ENCODE measurements at places on chromosomes 11 and 22.

DNA sequence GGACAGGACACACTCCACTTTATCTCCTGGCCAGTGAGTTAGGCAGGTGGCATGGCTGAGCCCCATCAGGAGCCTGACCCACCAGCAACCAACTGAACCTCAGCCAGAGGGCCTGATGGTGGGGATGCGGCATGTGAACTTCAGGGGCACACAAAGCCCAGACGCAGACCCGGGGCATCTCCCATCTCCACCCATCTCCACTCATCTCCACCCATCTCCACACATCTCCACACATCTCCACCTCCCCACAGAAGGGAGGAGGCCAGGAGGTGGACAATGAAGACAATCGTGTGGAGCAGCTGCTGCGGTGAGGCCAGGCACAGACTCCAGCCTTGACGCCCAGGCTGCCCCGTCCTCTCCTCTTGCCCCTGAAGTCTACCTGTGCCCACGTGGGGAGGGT is 340.8 kb downstream of the CTTN start:
- DNase-seq = no peak

- DNase-seq = peak; percentile 48
Measured at GRCh38 chr11:96306933-96307775, 35.8 kb downstream of the MAML2 start.

DNA sequence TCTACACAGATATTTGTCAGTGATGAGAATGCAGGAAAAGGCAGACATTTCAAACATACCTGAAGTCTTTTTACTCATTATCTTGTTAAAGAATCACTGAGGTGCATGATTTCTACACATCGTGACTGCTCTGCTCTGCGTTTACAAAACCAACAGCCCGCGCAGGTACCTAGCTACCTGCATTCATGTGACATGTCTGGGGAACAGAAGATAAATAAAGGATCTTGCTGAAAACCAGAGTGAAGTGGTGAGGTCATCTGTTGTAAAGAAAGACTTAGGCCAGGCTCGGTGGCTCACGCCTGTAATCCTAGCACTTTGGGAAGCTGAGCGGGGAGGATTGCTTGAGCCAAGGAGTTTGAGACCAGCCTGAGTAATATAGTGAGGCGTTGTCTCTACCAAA is 15.7 kb downstream of the ASPHD2 start:
- DNase-seq = no peak

DNA sequence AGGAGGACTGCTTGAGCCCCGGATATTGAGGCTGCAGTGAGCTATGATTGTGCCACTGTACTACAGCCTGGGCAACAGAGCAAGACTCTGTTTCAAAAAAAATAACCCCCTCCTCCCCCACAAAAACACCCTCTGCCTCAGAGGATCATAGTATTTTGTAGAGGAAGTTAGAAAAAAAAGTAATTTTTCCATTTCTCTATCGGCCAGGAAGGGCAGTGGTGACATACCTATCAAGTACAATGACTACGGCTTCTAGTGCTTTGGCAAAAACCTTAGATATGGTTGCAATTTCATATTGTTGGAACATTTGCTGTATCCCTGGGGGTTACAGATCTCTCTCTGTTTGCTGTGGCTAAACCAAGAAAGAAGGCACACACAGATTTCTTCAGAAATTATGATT is 28.9 kb downstream of the C2CD3 start:
- DNase-seq = no peak

DNA sequence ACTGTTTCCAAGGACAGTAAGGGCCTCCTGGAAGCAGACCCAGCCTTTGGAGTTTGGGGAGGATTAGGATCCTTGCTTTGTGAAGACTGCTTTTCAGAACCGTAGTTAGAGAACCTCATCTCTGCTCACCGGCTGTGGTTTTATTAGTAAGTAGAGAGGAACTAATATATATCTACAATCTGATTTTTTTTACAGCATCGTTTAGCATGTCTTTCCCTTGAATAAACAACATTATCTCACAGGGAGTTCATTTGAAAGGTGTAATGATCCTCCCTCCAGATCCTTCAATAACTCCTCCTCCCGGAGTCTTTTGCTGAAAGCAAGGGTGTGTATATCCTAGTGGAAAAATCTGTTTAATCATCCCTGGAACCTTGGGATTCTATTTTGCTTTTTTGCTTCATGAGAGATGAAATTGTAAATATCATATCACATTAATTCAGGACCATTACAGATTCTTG is 132.7 kb downstream of the DBX1 start:
- no peak for DNase-seq

DNA sequence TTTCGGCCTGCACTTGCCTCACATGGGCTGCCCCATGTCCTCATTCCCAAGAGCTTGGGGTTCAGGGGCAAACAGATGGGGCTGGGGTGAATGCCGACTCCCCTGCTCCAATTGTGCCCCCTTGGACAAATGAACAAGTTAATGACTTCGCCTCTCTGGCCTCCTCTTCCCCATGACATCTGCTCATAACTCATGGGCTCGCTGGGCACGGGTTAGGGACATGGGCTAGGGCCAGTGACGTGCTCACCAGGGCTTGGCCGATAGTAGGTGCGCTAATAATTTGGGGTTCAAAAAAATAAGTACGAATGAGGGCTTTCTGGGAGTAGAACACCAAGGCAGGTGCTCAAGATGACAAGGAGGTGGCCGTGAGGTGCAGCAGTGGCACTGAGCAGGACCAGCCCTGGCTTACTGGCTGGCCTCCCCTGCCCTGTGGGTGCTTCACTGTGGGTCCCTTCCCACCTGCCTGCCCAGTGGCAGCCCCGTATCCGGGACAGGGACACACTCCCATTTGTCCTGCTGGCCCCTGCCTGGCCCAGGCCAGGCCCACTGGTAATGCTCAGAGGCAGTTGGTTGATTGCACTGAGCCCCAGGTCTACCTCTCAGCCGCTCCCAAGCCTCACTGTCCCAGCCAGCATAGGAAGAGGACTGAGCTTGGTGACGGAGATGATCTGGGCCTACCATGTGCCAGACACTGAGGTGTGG is 12.3 kb downstream of the CBX6 start:
- no peak for DNase-seq

DNA sequence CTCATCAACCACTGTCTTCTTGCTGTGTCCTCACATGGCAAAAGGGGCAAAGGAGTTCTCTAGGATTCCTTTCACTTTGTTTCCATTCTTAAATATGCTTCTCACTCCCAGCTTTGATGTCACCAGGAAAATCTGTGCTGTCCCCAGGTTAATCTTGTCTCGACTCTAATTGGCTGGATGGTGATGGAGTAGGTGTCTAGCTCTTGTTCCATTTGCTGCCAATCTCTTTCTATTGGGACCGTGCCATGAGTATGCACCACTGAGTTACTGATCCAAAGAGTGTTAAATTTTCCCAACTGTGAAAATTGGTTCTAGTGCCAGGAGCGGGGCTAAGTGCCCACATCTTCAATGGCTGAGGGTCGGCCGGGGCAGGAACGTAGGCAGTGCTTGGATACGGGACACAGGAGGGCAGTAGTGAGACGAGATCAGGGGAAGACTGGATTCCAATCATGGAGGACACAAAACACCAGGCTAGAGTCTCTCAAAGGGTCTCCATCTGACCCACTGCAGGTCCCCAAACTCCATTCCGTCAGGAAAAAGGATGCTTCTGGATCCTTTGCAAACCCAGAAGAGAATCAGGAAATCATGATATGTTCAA is 47.7 kb upstream of the CSNK2A3 start:
- DNase-seq = no peak

DNA sequence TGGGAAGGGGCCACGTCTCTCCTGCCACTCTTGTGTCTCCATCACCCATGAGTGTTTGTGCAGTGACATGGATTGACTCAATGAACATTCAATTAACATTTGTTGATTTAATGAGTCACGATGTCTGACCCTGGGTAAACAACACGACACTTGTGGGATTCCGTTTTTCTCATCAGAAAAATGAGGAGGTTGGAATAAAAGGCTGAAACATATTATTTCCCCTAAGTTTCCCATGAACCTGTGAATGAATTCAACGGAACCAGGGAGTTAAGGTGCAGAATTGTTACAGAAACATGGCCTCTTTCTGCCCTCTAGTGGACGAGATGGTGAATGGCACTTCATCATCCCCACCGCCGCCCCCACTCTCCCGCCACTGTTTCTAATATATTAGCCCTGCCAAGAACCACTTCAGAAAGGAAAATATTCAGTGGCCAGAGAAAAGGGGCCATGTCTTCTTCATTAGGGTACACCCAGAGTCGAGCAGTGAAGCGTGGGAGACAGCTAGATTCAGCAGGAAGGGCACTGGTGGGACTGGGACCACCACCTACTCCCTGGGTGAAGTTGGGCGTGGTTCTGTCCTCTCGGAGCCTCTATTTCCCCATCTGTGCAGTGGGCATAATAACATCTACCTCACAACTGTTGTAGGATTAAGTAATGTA is 46.3 kb upstream of the SYT13 start:
- DNase-seq = peak; percentile 63

GRCh38 chr11:79392161-79392560 is 48.7 kb downstream of the TENM4 start:
- no peak for DNase-seq

DNA sequence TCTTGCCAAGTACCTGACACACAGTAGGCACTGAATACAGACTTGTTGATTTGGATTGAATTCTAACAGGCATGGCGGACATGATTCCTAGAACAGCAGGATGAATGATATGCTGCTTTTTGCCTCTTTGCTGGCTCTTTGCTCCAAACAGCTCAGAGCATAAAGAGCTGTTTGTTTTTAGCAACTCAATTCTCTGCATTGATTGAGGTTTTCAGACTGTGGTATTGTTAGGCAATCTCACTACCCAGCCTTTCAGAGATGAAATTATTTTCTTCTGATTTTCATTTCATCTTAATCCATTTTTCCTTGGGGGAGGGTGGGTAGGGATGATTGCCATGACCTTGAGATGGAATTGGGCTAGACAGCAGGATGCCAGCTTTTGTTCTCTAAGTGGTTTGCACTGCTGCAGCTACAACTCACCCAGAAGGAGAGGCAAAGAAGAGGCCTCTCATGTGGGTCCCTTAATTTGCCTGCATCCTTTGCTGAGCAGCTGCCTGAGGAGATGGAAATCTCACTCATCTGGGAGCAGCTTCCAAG is 20.5 kb downstream of the COA4 start:
- DNase-seq = no peak

DNA sequence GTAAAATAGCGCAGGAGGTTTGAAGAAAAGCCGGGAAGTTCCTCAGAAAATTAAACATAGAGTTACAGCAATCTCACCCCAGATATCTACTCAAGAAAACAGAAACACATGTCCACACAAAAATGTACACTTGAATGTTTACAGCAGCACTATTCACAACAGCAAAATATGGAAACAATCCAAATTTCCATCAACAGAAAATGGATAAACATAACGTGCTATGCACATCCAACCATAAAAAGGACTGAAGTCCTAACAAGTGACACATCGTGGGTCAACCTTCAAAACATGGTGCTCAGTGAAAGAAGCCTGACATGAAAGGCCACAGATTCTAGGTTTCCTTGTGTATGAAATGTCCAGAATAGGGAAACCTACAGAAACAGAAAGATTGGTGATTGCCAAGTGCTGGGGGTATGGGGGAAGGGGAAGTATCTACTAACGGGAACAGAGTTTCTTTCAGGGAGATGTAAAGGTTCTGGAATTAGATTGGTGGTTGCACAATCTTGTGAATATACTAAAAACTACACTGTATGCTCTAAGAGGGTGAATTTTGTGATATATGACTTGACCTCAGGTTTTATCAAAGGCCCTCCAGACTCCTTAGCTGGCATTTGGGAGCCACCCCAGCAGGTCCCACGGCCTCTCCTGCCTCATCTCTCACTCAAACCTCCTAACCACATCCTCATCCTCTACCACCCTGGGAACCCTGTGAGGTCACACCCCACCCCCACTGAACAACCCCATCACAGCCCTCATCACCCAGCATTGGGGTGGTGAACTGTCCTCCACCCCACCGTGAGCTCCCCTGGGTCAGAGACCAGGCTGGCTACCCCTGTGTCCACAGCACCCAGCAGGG is 69.2 kb upstream of the PRR5 start:
- DNase-seq = no peak

DNA sequence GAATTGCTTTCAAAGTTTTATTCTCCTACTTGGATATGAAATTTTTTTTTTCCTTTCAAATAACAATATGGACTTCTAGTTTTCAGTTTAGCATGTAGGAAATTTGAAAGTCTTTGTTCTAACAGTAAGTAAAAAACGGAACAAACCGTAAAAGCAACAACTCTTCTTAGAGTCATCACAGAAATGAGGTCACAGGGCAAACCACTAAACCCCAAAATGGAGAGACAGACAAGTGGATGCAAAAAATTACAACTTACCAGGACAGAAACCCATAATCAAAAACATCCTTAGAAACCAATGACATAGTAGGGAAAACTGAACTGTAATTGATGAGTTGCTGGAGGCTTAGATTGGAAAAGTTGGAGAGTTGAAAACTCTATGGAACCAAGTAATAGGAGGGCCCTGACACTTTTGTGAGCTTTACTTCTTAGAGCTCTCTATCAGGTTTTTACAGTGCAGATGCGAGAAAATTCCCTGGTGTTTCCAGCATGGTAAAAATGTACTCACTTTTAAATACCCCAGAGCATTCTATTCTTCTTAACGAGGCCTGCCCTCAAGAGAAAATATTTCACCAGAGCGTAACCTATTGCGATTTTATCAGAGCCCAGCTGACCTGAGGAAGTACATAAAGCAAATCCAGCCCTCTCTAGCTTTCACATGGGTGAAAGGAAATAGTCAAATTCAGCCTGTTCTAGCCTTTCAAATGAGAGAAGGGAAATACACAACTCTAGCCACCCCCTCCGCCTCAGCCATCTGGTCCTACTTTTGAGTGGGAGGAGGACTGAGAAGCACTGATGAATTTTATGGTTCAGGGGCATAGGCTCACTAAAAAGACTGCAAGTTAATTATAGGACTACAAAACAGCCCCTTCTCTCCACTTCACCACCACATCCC is 39.1 kb downstream of the CASP12 start:
- peak; percentile 61 for DNase-seq

- DNase-seq = no peak
Measured at GRCh38 chr22:40645579-40646197, 9.2 kb upstream of the MRTFA start.

DNA sequence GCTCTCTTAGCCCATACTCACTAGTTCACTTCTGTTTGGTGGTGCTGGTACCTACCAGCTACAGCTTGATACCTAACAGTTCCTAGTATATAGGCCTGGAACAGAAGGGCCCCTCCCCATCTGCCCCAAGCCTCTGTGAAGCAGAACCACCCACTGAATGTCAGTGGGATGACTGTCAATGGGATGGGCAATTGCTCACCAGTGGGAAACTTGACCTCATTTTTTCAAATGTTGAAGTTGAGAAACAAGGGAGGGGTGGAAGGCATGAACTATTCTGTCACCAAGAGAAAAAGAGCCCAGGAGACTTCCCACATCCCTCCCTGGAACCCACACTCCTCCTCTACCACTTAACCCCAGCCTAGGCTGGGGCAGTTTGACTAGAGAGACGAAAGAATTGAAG is at the start of gene NLRP10:
NLRP10 (minus strand) TSS at position 62 of the 400 bp plus-strand sequence. CDS start 1,952 bp downstream, outside the sequence.
- no peak for DNase-seq

DNA sequence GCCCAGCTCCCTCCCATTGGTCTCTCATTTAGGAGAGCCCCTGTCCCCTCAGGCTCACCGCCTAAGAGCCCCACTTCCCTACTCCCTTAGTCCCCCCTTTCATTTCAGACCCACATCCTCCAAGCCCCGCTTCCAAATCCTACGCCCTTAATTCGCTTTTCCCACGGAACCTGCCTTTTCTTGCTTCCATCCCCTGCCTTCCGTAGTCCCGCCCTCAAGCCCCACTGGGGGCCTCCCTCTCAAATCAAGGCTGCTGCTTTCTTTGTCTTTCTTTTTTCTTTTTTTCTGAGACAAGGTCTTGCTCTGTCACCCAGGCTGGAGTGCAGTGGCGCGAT is 396 bp downstream of the CCDC157 start:
- DNase-seq = no peak

- DNase-seq = peak; percentile 18
Measured at GRCh38 chr22:24554313-24555164, at the start of gene GUCD1. TSS of gene GUCD1 (minus strand) at chr22:24555138. CDS start at chr22:24554991, 147 bp downstream.

GRCh38 chr11:111668980-111669379 is 66.7 kb downstream of the SIK2 start:
- DNase-seq = no peak
